Cerebellar nuclear complex (tissue), 1 donor: ENCODE measurements at places on chromosomes 4 and X.

DNA sequence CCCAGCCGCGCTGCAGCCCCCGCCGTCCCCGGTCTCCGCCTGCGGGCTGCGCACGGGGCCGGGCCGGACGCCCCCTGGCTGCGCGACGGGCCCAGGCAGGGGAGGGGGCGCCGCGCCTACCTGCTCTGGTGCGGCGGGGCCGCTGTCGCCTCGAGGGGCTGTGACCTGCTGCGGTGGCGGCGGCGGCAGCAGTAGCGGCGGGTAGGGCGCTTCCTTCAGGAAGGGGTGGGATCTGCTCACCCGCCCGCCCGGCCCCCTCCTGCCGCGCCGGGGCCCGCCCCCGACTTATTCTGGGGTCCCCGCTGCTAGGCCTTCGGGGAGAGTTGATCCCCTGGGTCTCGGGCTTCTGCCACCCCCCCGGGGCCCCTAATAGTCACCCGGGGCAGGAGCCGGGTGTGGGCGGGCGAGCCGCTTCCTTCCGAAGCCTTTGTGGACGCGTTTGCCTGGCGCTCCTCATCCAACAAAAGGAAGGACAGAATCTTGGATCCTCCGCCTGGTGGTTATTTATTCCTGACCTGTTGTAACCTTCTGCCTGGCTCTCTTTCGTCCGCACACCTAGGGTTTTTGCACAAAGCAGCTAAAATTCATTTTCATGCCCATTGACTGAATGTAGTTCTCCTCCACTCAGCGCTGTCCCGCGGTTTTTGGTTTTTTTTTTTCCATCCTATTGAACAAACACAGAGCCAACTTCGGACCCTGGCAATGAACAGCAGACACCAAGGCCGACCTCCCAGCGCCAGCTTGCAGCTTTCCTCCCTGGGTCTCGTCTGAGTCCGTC lies at the start of gene TMEM150C:
Gene TMEM150C, minus strand, starts transcription at position 203 of the 778 bp plus-strand sequence. CDS start 57,331 bp downstream, outside the sequence.
- no peak for DNase-seq

- DNase-seq = no peak
Observed at GRCh38 chr4:67048530-67048929, 496.8 kb downstream of the CENPC start.

GRCh38 chrX:97524997-97525396 lies 641.3 kb downstream of the RPA4 start:
- DNase-seq = no peak

GRCh38 chr4:3407930-3408792 lies 33.6 kb upstream of the HGFAC start:
- no peak for DNase-seq

DNA sequence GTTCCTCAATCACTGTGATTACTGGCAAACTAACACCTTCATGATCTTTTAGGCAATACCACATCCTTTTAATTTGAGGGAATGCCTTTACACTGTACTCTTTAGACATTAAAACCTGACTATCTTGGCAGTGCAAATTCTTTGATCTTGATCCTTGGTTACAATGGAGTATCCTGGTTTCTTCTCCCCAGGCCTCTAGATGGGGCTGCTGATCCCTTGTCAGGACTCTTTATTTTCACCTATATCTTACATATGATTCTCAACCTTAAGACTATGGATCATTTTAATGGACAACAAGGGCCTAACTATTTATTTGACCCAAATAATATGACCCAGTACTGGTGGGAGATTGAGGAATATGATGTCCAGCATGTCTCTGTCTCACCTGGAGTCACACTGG lies 1005.5 kb upstream of the INTU start:
- no peak for DNase-seq

GRCh38 chrX:137482136-137482535 lies 83.8 kb upstream of the ZIC3 start:
- no peak for DNase-seq

- DNase-seq = no peak
Observed at GRCh38 chr4:163895378-163896005, 401.0 kb downstream of the TMA16 start.

GRCh38 chr4:21469438-21470300 lies 478.9 kb downstream of the KCNIP4 start:
- no peak for DNase-seq

- no peak for DNase-seq
Observed at GRCh38 chr4:71549516-71550160, 210.8 kb downstream of the SLC4A4 start.

- no peak for DNase-seq
Observed at GRCh38 chr4:94947681-94948108, 189.9 kb downstream of the BMPR1B start.

DNA sequence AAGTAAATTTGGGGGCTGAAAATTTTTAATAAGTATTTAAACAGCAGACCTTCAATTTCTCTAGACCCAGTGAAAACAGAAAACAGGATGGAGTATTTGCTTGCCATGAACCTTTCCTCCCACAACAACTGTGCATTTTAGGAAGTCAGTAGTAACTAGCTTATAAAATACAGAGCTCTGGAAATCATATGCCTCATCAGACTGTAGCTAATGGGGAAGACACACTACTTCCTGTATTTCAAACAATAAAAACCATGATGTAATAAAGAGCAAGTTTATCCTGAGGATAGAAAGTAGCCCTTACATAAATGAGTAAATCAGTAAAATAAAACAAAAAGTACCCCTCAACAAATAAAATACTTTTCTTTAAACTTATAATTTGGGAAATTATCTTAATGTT lies 280.1 kb upstream of the ZFP42 start:
- DNase-seq = no peak

GRCh38 chr4:67762086-67762485 lies 7.9 kb upstream of the GNRHR start:
- no peak for DNase-seq

GRCh38 chr4:2276581-2277325 lies 14.8 kb upstream of the MXD4 start:
- no peak for DNase-seq

GRCh38 chr4:140289486-140289885 lies 84.0 kb upstream of the SCOC start:
- DNase-seq = no peak

GRCh38 chr4:138235419-138235952 lies 6.7 kb downstream of the SLC7A11 start:
- no peak for DNase-seq

GRCh38 chrX:1025413-1025812 lies 187.0 kb downstream of the CRLF2 start:
- no peak for DNase-seq

- no peak for DNase-seq
Observed at GRCh38 chr4:6278801-6279197, 9.1 kb downstream of the WFS1 start.

- DNase-seq = no peak
Observed at GRCh38 chr4:175540151-175540550, 271.9 kb downstream of the GPM6A start.

- DNase-seq = no peak
Observed at GRCh38 chrX:154441984-154442707, 1.8 kb upstream of the FAM50A start.

DNA sequence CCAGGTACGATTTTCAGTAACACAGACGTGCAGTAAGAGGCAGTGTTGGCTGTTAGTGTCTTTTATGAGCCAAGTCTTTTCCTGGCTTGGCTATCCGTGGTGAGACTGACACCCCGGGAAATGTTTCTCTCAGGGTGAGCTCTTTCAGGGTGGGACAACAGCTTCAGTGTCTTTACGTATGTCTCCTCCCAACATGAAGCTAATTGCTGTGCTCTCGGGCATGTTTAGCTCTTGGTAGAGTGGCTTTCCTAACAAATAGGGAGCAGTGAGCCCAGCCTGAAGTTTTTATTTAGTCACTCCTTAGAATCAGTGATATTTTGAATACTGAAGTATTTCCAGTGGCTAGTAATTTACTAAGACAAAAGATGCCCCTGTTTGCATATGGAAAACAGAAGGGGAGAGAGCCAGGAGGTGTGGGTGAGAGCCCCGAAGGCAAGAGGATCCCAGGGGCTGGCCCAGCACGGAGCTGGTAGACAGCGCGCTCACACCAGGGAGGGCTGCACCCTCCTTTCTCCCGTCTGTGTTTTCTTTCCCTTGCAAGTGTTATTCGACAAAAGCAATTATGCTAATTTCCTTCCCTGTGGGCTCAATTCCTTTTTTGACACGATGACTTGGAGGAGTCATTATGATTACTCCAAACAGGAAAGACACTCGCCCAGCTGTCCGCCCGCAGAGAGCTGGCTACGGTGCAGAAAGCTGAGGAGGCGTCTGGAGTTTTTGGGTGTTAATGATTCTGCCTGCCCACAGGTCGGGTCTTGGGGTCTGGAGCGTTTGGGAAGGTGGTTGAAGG lies 47.7 kb downstream of the PDGFRA start:
- no peak for DNase-seq

DNA sequence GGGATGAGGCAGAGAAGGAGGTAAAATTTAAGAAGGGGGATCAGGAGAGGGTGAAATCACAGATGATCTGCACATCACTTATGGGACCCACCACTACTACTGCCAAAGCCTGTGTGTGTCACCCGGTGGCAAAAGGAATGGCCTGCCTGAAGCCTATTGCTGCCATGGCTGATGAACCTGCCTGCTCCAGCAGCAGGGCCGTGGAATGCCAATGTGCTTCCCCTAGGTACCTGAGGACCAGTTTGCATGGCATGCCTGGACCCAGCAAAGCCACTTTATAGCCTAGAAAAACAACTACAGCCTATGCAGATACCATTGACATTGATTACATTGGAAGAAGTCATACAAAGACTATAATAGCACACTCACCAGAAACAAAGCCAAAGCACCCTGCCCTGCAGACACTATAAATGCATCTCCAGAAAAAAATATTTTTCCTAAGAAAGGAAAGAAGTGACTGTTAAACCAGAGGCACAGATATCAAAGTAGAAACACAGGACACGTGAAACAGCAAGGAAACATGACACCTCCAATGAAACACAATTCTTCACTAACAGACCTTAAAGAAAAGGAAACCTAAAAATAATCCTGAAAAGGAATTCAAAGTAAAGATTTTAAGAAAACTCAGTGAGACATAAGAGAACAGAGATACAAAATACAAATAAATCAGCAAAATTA lies 680.7 kb upstream of the GRID2 start:
- DNase-seq = no peak

DNA sequence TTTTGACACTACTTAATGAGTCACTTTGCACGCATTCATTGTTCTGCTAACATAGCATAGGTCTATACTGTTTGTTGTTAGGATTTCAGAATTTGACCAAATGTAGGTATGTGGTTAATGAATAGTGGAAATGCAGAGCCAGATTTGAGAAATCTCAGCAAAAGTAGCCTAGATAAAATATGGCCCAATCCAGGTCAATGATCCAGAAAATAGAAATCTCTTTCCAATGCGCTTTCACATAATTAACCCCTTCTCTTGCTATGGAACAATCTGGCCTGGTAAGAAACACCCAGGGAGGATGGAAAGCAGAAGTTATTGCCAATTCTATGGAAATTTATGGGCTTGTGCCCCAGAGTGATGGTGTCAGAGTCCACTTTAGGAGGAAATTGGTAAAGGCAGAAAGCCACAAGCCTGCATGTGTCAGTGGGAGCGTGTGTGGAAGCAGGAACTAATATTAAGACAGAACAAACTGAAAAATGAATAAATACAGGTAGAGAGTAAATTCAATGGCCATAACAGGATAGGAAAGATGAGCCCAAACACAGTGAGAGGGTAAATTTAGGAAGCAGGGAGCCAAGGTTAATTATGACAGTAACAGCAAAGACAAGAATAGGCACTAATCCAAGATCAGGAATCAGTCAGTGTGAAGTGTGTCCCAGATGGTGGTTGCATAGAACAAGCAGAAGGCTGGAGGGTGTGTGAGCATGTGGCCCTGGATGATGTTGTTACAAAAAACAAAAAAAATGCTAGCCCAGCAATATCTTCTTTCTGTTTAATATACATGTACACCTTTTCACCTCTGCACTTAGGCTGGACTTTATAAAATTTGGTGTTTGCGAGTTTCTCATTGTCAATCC lies 102.9 kb downstream of the SYTL5 start:
- no peak for DNase-seq

DNA sequence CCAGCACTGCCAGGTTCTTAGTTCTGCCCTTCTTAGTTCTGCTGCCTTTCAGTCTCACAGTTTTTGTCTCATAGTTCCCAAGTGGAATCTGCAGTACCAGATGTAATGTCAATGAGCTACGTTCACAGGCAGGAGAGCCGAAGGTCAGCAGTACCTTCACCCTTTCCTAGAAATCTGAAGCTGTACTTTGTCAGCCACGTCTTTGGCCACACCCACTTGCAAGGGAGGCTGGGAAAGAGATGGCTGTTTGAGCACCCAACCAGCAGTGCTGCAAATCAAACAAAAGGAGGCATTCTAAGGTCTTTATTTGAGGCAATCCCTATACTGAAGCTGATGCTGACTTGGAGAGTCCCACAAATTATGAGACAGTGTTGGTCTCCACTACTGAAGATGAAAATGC lies 199.1 kb upstream of the NPY2R start:
- DNase-seq = no peak

GRCh38 chr4:27350161-27350560 lies 489.5 kb downstream of the STIM2 start:
- no peak for DNase-seq

GRCh38 chrX:118560489-118560888 lies 64.9 kb downstream of the DOCK11 start:
- DNase-seq = no peak

DNA sequence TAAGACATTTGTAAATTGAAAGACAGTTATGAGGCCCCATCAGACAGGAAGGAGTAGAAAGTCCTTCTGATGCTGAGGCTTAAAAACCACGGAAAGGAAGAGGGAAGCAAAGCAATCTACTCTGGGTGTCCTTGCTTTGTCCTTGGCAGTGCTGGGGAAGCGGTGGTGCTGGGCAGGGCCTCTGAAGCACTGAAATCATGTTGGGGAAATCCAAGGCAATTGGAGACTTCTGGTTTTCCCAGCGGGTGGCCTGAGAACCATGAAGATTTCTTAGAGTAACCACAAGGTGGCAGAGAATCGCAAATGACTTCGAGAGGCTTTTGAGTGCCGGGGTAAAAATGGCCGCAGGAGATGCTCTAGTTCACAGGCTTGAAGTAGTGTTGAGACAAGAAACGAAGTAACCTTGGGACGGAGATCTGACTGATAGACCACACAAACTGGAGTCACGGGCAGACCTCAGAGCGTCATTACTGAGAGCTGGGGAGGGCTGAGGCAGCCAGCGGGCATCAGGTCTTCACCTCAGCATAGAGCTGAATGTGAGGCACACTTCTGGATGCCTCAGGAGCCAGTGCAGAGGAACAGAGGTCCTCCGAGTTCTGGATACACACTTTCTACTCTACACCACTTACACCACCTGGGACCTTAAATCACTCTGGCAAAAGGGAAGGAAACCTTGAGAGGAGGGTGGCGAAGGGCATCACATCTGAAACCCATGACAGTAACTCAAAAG lies 130.7 kb upstream of the GPRIN3 start:
- DNase-seq = no peak
